ENCODE measurements at places on chromosomes 3 and 15.

DNA sequence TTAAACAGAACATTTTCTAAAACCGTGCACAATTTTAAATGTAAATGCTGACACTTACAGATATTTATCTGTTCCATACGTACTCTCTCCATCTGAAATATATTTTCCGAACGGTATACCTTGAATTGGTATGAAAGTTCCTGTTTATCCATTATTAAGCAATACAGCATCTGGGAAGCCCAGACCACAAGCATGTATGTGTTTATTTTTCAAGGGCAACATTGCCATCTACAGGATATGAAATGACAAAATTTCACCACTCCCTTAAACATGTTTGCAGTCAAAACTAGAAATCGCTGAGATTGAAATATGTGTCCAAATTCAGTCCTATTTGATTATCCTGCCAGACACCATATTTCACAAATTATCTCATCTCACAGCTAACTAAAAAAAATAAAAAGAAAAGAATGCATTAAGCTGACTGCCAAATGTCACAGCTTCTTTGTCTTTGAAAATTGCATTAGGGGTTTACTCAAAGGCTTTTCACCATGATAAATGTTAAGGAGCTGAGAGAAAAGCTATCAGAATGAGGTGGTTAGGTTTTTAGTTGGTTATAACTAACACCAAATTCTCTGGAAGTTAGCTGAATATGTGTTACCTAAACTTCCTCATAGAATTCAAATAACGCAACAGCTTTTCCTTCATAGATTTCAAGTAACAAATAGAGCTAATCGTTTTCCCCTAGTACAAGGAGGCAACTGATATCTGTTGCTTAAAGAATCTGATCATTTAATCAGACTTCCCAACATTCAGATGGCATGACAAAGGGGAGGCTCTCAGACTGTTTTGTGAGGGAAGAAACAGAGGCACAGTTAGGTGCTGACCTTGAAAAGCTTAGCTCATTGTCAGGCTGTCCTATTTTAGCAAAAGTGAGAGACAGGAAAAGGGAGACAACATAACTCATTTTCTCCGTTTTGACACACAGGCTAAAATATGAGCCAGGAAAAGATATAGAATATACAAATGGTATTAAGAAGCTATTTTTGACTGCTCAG is 533.1 kb downstream of the TBL1XR1 start:
- no peak for DNase-seq

- no peak for DNase-seq
Measured at GRCh38 chr3:184236033-184236410, 6.6 kb downstream of the VWA5B2 start.

DNA sequence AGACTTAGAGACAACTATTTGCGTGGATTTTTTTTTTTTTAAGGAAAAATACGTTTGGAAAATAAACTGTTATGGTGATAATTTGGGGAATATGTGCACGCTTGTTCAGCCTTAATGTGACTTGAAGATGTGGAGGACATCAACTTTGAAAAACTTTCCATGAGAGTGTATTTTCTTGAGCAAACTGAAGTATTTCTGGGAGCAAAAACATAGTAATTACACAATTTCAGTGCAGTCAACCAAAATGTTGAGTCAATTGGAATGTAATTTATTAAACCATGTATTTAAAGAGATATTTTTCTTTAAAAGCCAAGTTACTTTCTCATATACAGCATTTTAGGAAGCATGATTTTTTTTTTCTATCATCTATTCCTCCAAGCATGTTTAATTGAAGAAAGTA is 80.3 kb upstream of the FLNB start:
- DNase-seq = no peak

DNA sequence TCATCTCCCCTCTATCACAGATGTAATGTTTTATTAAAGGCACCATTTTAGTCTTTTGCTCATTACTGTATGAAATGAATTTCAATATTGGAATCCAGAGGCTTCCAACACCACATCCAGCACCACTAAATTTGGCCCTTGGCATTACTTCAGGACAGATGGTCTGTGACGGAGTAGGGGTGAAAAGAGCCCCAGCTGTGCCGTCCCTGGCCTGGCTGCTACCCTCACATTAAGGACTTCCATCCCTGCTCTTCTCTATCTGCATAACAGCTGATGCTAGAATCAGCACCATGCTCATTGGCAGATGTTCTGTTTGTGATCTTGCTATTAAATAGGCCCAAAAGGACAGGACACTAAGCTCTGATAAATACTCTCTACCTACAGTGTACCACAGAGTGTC is 152.9 kb downstream of the IL1RAP start:
- no peak for DNase-seq

- no peak for DNase-seq
Measured at GRCh38 chr15:91032919-91033803, 10.8 kb upstream of the VPS33B start.

- no peak for DNase-seq
Measured at GRCh38 chr3:2984831-2985220, 125.3 kb downstream of the IL5RA start.

DNA sequence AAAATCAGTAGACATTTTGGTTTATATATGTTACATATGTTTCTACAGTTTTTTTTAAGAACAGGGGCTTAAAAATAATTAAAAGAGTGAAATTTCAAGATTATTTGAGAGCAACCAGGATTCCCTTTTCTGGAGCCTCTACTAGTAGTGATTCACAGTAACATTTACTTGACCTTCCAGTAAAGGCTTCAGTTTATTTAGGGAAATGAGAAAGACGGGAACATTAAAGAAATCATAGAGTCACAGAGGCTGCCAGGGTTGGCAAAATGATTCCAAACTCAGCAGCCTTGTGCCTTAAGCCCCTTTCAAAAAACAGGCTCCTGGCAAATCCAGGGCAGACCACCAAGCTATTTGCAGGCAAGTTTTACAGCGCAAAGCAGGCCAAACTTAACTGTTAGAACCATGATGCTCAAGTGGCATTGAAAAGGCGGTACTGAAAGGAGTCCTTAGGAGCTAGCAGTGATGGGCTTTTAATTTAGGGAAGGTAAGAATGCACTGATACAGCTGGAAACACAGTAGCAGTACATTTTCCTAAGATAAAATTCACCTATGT is 201.1 kb upstream of the ADAMTS9 start:
- no peak for DNase-seq

- peak; percentile 62 for DNase-seq
Measured at GRCh38 chr15:79380755-79381497, 51.2 kb upstream of the MINAR1 start.

DNA sequence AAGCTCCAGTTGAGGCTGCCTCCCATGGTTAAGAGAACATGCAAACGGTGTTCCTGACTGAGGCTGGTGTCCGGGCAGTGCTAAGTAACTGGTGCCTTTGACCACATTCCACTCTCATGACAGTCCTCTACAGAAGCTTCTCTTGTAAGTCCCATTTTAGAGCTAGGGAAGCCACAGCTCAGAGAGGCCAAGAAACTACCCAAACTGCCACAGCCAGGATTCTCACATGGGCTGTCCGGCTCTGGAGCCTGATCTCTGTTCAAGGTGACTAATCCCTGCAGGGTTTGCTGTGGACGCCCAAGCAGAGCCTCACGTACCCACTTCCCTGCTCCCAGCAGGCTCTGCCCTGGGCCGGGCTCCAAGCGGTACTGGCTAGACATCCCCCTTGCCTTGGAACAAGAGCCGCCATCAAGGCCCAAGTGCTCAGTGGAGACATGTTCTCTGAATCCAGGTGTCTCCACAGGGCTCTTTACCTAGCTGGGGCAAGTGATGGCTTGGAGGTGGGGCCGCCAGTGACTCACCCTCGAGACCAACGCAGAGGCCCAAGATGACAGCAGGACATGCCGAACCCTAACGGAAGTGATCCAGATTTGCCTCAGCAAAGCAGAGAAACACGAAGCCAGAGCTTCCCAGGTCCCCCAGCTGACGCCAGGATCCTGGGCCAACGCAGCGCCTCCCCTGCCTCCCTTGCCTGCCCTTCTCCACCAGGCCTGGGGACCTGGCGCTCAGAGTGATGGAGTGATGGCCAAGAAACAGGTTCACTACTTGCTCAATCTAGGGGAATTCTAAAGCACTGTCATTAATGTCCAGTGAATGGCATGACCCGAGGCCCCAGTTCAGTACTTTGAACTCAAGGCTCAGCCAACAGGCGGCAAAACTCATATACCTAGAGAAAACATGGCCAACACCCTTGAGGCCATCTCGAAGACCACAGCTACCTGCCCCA is 24.4 kb downstream of the KLHL25 start:
- no peak for DNase-seq

DNA sequence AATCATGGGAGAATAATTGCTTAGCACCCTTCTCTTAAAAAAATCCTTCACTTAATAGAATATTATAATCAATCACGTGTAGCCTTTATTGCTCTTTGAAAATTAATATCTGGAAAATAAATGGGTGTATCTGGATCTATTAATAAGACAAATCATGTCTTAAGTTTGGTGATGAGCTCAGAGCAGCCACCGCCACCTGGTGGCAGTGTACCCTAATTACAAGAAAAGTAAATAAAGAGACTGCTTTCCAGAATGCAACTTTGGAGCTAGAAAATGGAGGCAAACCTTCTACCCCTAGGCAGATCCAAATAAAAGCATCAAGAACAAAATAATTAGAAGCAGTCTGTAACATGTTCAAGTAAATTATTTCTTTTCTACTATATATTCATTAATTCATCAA is 43.5 kb downstream of the EPHB1 start:
- no peak for DNase-seq
